ENCODE measurements at places on chromosomes 16 and 17.

DNA sequence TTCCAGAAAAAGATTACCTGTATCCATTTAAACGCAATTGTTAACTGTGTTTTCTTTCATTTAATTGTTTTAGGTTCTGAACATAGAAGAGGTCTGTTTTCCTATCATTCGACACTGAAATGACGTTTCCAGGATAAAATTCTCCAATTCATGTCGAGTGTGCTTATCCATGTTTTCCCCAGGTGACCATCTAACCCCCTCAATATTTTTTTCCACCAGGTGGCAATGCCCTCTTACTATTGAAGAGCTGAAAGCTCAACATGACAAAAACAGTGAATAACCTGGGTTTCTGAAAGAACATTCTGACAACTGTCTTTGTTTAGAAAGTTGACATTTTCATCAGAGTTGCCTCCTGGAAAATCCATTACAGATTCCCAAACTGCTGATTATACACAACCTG, 948.7 kb downstream of the KCNJ2 start:
- DNase-seq, result no peak

- no peak for DNase-seq
These were observed 240.7 kb downstream of the MAP2K6 start for GRCh38 chr17:69654981-69655855.

DNA sequence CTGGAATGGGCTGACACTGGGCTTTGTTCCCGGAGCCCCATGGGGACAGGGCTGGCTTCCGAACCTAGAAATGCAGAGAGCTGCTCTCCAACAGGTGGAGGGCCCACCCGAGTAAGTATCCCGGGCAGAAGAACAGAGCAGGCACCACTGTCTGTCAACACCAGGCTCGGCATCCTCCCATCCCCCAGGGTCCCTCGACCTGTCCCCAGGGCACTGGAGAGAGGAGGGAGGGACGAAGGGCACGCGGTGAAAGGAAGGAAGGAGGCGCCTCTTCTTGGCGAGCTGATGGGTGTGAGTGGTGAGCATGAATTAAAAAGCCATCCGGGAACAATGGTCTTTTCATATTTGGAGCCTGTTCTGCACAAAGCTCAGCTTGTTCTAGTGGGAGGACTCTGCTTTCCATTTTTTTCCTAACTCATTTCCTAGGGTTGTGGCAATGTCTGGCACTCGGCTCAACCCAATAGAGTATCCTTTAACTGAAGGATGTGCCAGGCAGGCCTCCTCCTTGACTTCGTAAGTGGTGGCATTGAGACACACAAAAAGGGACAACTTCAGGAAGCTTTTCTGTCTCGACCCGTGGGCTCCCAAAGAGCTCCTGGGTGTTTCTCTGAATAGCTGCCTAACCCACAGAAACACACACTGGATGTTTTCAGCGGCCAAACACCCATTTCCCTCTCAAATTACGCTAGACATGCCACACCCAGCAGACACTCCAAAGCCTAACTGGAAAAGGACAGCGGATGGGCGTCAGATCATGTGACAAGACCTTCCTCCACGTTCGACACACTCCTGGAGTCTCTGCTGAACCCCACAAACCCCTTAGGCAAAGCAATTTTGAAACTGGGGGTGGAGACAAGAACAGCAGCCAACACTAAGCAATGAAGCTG, 47.7 kb downstream of the ZFHX3 start:
- no peak for DNase-seq

DNA sequence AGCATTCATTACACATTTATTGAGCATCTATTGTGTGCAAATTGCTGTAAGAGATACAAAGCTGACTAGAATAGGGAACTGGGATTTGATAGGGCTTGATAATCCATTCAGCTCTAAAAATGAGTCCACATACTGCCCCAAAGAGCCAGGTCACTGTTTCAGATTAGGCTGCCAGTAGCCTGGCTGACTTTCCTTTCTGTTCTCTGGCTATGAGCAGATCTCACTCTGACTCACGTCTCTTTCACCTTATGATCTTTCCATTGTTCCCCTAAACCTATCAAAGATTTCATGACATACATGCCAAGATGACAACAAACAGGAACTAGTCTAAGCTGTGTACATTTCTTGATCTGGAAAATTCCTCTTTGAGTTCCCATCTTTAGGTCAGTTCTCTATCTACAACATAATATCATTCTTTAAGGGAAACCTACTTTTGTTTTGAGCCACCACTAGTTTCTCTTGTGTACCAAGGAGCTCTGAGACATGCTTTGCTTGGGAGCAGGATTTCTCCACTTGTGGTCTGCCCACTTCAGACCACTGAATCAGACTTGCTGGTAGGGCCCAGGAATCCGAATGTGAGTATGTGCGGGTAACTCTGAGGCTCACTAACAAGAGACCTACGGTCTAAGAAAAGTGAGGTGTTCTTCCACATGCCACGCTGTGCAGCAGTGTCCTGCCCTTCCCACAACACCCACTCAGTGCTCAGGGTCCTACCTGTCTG, 40.9 kb upstream of the ICAM2 start:
- DNase-seq, result no peak

DNA sequence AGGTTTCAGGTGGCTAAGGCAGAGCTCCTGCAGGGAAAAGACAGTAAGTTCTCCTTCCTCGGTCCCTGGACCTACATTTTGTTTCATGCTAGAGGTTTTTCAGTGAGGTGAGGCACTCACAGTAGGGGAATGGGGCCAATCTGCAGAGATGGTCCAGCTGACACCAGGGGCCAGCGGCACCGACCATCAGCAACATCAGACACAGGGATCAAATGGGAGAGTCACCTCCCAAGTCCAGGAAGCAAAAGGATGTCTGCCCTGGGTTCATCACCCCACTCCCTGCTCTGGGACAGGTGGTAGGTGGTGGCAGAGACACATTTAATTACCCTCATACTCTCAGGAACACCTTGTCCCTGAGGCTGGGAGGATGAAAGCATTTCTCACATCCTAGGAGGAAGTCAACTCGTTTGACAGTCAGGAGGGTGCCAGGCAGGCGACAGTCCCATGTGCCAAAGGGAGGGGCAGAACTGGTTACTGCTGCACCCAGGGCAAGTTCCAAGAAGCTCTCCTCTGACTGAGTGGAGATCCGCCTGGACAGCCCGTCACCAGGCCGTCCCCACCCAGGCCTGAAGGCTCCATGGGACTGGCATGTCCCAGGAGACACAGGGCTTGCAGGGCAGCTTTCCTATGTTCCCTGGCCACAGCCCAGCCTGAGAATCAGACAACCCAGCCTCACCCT, 19.2 kb downstream of the ATP6V0D1 start:
- no peak for DNase-seq

DNA sequence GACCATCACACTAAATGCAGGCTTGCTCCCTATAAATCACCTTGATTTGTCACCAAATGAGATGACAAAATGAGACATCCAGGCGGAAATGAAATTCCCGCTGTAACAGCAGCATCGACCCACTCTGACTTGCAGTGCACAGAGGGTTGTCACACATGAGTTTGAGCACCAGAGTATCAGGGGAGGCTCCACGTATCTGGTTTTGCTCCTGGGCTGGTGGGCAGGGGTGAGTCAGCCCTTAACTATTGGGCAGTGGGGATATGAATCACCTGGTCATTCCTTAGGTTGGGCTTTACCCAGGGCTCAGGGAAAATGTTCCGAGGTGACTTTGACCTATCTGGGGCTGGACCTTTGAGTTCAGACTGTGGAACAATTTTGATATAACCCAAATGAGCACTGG, 245.2 kb upstream of the CCL2 start:
- no peak for DNase-seq

DNA sequence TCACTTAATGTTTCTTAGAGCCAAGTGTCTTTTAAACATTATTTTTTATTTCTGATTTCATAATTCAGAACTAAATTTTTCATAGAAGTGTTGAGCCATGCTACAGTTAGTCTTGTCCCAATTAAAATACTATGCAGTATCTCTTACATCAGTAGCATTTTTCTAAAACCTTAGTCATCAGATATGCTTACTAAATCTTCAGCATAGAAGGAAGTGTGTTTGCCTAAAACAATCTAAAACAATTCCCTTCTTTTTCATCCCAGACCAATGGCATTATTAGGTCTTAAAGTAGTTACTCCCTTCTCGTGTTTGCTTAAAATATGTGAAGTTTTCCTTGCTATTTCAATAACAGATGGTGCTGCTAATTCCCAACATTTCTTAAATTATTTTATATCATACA, 13.6 kb upstream of the BCAS3 start:
- DNase-seq, result no peak

DNA sequence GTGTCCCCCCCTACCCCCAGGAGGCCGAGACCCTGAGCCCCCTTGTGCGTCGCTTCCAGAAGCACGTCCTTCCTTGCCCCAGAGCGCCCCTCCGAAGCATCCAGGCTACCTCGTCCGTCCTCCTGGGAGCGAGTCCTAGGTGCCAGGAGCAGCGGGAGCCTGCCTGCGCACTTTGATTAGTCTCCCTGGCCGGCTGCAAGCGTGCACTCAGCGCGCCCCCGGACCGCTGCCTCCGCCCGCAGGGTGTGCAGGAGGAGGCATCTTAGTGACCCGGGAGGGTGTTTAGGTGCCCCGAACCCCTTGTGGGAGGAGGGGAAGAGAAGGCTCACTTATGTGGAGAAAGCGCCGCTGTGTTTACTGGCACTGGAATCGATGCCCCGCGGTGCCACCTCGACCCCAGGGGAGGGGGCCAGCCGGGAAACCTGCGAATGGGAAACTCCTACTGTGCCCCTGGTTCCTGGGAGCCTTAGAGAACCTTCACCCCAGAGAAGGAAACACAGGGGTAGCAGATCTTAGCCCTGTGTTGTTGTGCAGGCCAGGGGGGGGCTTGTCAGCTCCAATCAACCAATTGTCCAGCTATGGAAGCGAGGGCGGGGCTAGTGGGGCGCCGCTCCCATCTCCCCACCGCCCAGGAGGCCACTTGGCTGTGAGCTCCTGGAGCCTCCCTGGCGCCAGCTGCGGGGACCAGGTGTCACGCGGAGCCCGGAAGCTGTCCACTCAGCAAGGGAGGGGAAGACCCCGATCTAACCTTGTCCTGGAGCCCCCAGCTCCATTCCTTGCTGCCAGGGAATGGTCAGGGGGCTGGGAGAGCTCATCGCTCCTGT, 922.8 kb upstream of the EEF2KMT start:
- no peak for DNase-seq

- no peak for DNase-seq
These were observed 9.0 kb downstream of the NME3 start for GRCh38 chr16:1762196-1762878.

- DNase-seq, result no peak
These were observed 45.8 kb upstream of the ARHGAP17 start for GRCh38 chr16:25060920-25061319.

DNA sequence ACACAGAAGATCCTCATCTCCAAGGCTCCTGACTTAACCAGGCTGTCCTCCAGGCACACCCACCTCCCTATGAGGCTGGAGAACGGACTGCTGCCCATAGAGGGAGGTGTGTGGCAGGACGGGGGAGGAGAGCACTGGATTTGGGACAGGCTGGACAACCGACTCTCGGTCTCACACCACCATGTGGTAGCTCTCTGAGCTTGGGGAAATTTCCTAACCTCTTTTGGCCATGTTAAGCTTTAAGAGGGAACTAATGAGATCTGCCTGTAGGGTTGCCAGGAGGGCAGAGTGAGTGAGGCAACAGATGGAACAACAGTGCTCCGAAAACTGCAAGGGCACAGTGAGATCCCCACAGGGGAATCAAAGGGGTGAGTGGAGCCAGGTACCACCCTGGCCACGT, 32.7 kb downstream of the RHBDL3 start:
- DNase-seq, result no peak

DNA sequence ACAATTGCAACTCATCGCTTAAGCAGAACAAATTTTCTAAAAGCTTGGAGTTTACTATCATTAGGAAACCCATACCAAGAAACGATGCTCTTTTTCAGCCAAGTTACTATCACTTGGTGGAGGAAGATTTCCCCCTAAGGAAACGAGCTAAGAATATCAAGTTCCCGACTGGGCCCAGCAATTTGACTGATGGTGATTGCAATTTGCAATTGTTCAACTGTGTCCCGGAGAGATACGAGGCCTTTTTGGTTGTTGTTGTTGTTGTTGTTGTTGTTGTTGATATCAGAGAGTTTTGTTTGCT, 6.2 kb downstream of the HS3ST3A1 start:
- DNase-seq, result no peak

- DNase-seq, result no peak
These were observed 954 bp downstream of the IL32 start for GRCh38 chr16:3066440-3066748.

DNA sequence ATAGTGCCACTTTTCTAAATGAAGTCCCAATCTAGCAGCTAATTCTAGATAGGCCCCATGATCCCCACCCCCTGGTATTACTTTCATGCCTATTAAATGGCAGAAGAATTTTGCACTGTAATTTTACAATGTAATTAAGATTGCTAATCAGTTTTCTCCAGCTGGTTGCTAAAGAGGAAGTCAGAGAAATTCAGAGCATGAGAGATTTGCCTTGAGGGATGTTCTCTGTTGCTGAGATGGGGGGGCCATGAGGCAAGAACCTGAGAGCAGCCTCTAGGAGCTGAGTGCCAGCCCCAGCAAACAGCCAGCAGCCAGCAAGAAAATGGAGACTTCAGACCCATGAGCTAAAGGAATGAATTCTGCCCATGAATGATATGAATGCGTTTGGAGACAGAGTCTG, 38.9 kb downstream of the SHCBP1 start:
- DNase-seq, result no peak

GRCh38 chr17:78995022-78995760, 14.4 kb downstream of the CANT1 start:
- DNase-seq, result no peak

DNA sequence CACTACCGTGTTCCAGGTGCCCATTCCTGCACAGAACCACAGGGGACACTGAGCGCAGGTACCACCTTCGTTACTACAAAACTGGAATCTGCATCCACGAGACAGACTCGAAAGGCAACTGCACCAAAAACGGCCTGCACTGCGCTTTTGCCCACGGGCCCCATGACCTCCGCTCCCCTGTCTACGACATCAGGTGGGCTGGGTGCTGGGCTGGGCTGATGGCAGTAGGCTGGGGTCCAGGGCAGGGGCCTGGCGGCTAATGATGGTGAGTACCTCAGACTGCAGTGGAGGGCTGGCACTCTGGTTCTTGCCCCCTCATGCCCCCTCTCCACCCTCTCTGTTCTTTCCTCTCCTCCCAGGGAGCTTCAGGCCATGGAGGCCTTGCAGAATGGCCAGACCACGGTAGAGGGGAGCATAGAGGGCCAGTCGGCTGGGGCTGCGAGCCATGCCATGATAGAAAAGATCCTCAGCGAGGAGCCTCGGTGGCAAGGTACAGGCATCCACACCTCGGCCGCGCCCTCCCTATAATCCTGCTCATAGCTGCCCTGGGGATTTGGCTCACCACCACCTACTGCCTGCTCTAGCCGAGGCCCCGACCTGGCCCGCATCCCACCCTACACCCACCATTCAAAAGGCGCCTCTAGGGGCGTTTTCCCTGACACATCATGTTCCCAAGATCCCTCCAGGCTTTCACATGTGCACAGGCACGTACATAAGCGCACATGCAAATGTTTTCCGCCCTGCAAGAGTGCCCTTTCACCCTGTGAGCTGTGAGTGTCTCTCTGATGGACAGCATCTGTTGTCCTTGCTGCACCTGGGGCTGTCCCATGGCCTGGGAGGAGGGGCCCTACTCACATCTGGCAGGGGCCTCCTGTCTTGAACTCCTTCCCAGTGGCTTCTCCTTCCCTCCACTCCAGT, 27.7 kb downstream of the UNK start:
- DNase-seq, result no peak
